Left colon (tissue), 2 donors: ENCODE measurements at places on chromosomes 3 and 15.
A peak's percentile ranks its signal among the peaks of the same experiment; 100 is the strongest.

- no peak for DNase-seq
These were observed 149.4 kb downstream of the CFAP20DC start for GRCh38 chr3:58900386-58900785.

DNA sequence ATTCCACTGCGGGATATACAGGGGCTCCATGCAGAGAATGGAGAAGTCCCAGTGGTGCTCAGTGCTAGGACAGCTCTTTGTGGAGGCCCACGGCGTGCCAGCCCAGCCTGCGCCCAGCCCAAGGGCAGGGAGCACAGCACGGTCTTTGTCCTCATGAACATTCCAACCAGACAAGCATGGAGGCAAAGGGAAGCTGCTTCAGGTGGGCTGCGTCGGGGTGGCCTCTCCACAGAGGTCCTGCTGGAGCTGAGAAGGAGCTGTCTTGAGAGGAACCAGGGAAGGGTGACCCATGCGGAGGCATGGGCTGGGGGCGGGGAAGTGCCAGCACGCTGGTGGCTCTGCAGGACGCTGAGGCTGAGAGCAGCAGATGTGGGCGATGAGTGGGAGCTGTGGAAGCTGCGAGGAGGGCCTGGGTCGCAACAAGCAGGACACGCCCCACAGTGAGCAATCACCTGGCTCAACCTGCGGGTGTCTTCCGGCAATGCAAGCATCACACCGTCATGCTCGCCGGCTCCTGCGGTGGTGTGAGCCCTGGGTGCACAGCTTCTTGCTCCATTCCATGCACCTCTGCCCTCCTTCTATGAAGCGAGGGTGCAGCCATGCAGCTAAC is 14.0 kb upstream of the KLF15 start:
- peak; percentile 17 for DNase-seq

- no peak for DNase-seq
These were observed 75.5 kb downstream of the GJD2 start for GRCh38 chr15:34679291-34679690.

GRCh38 chr3:173467501-173467900 is 70.0 kb downstream of the NLGN1 start:
- no peak for DNase-seq

DNA sequence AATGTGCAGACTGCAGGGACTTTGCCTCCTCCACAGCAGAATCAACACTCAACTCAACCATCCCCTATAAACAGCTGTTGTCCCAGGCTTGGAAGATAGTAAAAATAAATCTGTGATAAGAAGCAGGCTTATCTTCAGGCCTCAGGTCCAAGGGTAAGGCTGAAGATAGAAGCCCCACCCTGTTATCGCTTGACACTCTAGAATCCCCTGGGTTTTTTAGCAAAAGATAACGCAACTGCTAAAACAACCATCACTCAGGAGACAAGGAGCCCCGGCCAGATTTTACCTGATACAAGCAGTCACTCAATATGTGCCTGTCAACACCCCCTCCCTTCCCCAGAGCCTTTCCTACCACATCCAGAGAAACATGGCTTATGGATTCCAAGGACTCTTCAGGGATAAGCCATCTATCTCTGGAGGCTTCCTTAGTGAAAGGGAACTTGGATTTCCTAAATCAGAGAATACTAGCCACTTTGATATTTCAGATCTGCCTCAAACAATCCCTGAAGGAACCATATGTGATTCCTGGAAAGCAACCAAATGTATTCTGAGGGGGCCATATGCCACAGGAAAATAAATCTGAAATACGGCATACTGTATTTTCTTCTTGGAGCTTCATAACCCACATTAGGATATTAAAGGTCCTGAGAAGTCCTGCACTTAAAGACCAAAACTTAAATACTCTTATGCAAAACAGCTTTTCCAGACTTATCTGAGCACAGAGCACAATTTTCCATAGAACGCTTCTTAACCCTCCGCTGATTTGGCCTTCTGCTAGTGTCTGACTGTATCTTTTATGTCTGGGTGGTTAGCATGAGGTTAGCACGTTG is 60.4 kb downstream of the LYZL4 start:
- DNase-seq, result no peak

DNA sequence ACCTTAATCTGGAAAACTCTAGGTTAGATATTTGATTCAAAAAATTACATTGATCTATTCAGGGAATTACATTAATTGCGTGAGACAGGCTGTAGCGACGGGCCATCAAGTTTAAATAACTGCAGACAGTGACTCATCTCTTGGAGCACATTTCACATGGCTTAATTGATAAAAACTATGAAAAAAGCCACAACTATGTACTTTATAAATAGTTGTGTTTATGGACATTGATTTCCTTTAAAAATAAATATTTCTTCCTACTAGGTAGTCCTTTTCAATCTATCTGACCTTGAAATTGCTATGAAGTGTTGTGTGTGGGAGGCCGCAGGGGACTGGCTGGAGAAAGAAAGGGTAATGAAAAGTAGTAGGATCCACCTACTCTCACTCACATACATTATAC is 157.8 kb downstream of the IL1RAP start:
- DNase-seq, result no peak

GRCh38 chr3:135970506-135971116 is 5.1 kb downstream of the PPP2R3A start:
- no peak for DNase-seq

DNA sequence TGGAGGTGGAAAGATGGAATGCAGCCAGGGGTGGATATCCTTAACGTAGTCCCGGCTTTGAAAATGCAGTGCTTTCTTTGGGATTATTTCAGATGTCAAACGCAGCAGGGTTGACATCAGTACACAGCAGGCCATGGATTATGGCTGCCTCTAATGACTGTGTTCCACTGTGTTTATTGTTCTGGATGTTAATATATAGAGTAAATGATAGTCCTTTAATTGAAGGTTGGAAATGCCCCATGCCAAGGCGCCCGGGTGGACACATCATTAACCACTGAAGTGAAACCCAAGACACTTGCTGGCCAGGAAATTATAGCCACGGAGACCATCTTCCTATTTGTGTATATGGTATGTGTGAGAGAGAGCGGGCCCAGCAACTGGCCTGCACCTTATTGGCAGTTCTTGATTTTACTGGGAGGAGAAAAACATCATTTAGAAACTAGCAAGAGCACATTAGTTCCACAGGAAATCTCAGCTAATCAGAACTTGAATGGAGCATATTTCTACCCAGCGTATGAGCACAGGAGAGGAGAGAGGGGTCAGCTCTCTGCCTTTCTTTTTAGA is 254.9 kb upstream of the RASGRP1 start:
- DNase-seq, result no peak

DNA sequence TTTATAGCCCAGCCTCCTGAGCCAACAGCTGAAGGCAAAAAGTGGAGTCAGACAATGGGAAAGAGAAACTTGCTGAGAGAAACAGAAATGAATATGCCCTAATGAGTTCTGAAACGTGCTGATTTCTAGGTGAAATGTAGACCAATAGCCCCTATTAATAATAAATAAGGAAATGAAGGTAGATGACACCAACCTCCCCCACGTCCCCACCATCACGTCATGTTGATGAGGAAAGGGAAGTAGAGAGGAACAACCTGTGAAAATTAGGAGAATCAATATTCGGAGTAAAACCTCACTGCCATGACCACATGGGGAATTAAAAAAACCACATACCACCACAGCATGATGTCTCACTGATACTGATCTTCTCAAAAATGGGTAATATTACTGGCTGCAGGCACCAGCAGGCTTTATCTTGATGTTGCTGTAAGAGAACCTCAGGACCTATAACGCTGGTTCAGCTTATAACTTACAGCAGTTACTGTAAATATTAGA is 64.0 kb downstream of the KAT2B start:
- no peak for DNase-seq

DNA sequence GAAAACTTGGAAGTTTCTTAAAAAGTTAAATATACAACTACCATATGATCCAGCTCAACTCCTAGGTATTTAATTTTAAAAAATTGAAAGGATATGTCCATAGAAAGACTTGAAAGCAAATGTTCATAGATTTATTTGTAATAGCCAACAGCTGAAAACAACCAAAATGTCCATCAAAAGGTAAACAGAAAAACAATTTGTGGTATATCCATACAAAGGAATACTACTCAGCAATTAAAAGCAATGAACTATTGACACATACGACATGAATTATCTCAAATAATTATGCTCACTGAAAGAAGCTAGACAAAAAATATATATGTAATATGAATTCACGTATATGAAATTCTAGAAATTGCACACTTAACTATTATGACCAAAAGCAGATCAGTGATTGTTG is 249.5 kb downstream of the MEIS2 start:
- DNase-seq, result no peak

GRCh38 chr3:66638717-66639116 is 137.9 kb upstream of the LRIG1 start:
- DNase-seq, result no peak

DNA sequence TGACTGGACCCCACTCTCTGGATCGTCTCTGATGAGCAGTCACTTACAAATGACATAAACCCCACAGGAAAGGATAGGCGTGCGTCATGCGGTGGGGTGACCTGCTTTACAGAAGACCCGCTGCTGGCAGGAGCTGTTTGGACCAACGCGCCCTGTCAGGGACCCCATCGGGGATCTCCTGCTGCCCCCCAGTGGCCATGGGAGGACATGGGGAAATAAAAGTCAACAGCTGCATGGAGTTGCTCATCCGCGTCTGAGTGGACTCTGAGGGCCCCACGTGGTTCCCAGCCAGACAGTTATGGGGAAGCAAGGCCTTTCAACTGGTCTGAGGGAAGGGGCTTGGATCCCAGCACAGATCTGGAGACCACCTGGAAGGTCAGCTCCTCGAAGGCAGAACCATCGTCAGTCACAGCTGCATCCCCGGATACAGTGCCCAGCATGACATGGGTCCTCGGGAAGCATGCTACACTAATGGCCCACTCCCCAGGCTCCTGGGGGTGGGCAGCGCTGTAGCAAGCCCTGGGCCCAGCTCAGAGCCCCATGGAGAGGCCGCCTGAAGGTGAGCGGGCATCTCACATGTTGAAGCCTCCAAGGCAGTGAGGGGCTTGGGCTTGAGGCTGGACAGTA is 32.1 kb downstream of the PTH1R start:
- peak; percentile 78 for DNase-seq

- DNase-seq, result peak; percentile 9
These were observed 25.2 kb downstream of the ARPP21 start for GRCh38 chr3:35664460-35664919.

DNA sequence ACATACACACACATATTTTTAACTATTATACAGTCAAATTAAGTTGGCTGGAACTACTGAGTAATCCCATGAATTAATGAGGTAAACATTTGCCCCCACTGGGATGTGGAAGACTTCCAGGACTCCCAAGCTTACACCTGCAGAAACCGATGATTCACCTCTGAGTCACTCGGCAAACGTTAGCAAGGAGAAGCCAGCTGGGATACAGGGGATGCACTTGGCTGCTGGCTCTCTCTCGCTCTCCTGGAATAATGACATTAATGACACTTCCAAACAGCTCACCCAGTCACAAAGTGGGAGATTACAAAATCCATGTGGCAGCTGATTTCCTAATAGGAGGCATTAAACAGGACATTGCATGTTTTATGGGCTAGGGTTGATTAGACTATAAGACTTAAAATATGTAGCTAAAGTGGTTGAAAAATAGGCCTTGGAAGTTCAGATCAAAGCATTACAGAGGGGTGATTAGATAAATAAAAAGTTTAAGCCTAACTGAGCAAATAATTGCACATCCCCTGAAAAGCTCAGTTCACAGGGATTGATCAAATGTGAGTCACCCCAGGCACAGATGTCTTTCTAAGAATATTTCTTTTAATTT is 500.9 kb downstream of the SOX2 start:
- DNase-seq, result no peak

- DNase-seq, result no peak
These were observed 82.4 kb downstream of the CCNL1 start for GRCh38 chr3:157077565-157077991.

- DNase-seq, result no peak
These were observed 481.7 kb upstream of the TGFBR2 start for GRCh38 chr3:30124435-30125370.

DNA sequence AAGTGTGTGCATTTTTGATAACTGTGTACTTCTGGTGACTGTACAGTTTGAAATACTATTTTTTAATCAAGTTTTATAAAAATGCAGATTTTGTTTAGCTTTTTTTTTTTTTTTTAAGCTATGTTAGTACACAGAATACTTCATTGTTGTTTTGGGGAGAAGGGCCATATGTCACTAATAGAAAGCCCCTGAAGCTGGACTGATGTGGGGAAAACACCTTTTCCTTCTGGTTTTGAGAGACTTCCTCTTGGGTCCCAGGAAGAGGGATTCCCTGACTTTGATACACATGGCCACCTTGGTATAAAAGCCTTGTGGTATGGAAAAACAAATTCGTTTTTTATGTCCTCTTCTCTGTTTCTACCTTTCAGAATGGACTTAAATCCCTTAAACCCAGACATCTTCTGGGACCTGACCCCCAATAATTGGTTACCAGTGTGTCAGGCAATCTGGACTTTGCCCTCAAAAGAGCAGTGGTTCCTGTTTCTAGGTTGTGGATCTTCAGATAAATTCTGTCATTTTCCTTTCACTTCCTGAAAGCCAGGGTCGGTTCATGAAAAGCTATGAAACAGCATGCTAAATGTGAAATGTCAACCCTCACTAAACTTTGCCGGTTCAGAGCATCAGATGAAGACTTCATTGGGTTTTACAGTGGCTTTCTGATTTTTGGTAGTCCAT is 31.1 kb upstream of the BLOC1S6 start:
- no peak for DNase-seq

GRCh38 chr3:138097192-138098172 is 17.9 kb downstream of the DZIP1L start:
- no peak for DNase-seq

DNA sequence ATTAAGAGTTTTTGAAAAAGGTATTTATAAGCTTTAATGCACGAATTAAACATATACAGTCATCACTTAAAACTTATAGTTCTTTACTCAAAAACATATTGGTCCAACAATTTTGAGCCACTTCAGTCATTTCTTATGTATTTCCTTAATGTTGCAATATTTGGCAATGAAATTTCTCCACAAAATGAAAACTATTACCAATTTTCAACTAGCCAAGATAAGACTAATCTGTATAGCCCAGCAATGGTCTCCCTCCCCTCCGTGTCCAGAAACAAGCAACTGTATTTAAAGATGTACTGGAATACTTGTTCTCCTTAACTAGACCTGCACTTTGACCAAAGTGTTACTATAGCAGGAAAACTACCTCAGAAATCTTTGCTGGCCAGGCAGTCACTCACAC is 9.2 kb downstream of the ARF4 start:
- no peak for DNase-seq

- DNase-seq, result no peak
These were observed 3.6 kb downstream of the POLG start for GRCh38 chr15:89330881-89331595.

DNA sequence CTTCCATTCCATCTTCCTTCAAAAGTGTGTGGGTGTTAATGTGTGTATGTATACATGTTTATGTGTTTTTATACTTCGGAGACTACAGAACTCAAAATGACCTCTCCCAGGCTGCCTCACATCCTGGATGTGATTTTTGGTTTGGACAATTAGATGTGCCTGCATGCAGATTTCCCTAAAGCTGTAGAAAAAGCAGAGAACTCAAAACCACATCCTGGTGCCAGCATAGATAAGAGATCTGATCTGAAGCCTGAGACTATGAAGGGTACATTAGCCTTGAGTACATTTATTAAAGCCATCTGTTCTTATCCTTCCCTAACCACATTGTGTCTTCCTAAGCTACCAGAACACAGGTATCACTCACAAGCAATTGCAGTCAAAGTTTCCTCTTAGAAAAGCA is 319.4 kb upstream of the RASGRP1 start:
- no peak for DNase-seq
